ENCODE measurements at places on chromosomes 5 and 9.

DNA sequence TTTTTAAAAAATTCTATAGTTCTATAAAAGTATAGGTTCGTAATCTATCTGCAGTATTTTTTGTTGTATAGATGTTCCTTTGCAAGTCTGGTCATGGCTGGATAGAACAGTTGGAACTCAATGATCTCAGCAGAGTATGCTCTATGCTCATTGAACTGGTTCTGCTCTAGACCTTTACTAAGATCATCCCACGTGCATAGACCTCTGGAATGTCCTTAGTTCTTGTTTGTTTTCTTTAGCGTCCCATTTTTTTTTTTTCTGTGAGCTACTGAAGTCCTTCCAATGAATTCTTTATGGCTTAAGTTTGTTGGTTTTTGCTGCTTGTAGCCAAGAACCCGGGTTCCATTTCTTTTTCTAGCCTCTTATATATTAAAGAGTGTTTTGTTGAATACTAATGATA is 3.5 kb downstream of the TMEM38B start:
- no peak for DNase-seq

DNA sequence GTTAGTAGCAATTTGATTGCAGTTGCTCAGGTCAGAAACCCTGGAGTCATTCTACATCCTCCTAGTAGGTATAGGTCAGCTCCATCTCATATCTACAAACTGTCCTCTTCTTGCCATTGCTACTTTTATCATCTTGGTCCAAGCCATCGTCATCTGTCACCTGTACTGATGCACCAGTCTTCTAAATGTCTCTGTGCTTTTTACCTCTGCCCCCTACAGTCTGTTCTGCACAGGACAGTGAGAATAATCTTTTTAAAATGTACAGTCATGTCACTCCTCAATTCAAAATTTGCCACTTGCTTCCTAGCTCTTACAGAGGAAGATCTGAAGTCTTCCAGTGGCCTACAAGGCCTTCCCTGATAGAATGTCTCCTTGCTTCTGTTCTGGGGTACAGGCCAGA is 6.8 kb downstream of the NNT start:
- DNase-seq: no peak

DNA sequence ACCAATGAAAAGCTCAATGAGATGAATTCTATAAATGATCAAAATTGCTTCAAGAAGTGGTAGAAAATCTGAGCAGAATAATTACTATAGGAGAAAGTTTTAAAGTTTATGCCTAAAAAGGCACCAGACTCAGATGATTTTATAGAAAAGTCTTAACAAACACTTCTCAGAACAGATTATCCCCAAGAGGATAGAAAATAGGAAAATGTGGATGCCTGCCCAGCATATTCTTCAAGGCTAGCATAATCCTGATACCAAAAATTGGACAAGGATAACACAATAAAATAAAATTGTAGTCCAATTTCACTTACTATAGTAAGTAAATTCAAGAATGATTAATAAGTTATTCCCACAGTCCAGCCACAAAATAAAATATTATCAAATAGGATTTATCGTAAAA is 397.0 kb downstream of the NR2F1-AS1 start:
- DNase-seq: no peak

DNA sequence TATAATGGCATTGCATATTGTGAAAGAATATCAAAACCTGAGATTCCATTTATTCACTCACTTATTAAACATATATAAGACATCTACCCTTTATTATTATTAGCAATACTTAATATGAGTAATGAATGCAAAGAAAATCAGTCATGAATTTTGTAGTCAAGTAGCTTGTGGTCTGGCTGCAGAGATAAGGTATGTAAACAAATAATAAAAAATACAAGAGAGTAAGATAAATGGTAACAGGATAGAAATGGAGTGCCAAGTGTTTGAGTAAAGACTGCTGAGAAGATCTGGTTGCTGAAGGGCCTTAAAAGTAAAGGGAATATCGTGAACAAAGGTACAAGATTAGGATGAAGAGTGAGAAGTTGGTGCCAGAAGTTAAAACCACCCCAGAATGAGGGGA is 18.4 kb downstream of the TRIM32 start:
- DNase-seq: no peak

DNA sequence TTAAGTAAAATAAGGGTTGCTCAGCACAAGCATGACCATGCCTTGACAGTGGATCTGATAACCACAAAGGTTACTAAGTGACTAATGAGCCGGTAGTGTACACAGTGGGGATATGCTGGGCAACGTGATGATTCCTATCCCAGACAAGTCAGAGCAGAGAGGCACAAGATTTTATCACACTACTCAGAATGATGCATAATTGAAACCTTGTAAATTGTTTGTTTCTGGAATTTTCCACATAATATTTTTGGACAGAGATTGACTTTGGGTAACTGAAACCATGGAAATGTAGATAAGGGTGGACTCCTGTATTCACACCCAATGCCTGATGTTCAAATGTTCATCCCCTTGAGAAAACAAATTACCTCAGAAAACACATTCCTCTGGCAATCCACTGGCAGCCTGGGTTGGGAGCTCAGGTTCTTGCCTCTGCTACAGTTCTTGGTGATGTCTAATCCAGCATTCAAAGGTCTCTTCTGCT is 16.2 kb upstream of the ERAP1 start:
- no peak for DNase-seq

DNA sequence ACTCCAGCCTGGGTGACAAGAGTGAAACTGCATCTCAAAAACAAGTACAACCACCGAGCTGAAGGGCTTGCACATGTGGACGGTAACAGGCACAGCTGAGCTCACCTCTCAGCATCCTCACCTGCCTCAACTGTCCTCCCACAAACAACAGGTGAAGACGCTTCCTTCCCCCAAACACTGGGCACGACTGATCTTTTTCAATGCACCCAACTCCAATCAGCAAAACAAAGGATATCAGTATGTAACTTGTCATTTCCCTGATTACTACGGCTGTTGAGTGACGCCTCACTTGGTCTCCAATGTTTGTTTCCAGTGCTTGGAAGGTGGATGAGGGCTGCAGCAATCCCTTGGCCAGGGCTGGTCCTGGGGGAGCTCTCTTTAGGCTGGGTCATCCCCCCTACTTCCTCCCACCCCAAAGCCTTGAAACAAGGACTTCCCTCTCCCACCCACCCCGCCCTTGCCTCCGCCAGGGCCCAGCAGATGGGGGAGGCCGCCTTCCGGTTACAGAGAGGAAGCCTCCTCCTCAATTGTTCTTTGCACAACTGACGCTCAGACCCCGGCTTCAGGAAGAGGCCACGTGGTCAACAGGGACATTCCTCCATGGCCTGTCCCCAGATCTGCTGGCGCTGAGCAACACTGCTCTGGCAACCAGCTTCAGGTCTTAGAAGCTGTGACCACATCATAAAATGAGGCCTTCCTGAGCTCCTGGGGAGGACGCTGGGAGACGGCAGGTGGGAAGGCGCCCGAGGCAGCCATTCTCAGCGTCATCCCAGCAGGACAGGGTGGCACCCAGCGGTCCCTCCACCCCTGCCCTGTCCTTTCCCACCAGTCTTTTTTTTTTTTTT is 5.9 kb downstream of the FAM78A start:
- no peak for DNase-seq

- no peak for DNase-seq
Measured at GRCh38 chr5:129461711-129462332, 1.7 kb downstream of the ADAMTS19 start.

- DNase-seq: no peak
Measured at GRCh38 chr9:16241231-16241630, 629.2 kb downstream of the BNC2 start.

GRCh38 chr5:18675041-18675440 is 1040.8 kb downstream of the TAF11L14 start:
- DNase-seq: no peak

DNA sequence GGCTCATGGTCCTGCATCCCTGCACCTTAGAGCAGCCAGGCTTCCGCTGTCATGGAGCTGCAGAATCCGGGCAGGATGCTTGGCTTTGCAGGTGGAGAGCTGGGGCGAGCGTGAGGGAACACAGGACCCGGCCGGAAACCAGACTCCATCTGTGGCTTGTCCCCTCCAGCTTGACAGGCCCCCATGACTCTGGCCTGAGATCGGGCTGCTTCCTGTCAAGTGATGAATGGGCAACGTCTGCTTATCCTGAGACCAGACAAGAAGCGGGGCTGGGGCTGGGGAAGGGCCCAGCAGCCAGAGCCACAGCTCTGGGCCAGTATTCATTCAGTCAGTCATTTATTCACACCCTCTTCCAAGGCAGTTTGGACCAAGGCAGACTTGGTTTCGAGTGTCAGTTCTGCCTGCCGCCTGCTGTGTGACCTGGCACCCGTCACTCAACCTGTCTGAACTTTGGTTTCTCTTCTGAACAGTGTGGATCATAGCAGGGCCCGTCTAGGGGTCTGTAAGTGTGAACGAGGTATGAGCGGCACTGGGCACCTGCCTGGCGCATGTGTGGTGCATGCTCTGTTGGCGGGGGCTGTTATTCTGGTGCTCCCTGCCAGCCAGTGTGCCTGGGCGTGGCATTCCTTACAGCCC is 37.5 kb downstream of the NEK6 start:
- no peak for DNase-seq

GRCh38 chr9:71977003-71977402 is 65.6 kb downstream of the C9orf85 start:
- no peak for DNase-seq

- DNase-seq: no peak
Measured at GRCh38 chr9:122190597-122191381, 31.1 kb downstream of the MORN5 start.

DNA sequence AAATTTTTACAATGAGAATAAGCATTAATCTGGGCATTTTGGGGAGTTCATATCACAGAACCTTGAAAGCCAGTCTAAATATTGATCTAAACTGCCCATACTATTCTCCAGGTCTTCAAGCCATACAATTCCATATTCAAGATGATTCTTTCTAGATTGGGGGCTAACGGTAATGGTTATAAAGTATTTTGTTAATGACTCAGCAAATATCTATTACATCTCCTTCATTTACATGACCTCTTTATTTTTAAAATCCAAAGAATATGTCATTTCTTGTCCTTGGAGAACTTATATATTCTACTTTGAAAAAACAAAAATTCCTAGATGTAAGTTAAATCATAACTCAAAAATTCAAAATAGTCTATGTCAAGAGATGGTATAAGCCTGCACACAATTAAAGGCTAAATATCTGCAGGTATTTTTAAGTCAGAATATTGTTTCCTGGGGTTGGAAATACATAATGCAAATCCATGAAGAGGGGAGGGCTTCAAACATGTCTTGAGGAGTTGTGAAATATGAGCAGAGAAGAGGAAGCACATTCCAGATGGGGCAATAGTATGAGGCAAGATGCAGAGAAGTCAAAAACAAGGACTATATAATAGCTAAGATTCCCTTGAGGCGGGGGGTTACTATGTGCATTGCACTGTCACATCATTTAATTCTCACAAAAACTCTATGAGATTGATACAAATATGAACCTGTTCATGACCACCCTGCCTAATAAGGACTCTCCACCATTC is 526.4 kb downstream of the NR2F1-AS1 start:
- no peak for DNase-seq

DNA sequence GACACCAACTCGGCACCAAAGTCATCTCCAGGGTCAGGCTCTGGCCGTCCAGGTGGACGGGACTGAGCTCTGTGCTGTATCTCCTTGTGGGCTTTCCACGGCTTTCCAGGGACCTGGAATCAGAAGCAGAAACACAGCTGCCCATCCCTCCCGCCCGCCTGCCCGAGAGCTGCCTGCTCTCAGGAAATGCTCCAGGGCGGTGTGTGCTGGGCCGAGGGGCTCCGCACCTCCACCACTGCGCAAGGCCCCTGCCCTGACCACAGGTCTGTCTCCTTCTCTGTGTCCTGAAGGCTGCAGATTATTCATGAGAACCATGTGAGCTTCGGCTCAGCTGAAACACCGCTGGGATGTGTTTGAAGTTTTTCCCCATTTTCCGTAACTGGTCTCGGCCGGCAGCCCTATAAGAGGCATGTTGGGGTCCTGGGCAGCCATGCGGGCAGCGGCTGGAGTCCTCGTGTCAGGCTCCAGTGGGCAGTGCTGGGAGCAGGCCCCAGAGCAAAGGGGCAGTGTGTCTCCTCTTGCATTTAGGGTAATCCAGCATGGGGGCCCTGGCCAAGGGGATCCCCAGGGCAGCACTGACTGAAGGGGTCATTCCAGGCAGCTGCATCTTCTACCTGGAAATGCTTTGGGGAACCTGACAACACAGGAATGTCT is 22.8 kb downstream of the NKD2 start:
- no peak for DNase-seq

DNA sequence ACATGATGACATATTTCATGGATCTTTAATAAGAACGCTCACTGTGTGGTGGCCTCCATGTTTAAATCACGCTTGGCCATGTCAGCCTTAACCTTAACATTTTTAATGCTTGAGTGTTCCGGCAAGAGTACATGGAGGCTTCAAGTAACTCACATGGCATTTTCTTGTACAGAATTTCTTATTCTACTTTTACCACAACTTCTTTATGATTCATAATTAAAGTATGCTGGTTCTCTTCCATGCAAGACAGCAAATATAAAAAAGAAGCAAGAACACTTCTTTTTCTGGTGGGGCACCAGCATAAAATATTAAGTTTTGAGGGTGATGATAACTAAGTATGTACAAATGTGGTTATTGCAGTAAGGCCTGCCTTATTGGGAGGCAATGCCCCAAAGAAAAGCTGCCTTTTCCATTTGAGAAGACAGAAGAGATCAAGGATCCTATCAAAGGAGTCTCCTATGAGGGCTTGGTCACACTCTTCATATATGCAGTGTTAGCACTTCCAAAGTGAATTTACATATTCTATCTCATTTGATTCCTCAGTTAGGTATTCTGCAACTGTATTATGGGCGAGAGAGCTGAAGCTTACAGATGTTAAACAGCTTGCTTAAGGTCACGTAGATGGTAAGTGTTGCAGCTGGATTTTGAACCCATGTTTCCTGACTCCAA is 382.7 kb upstream of the MEF2C start:
- DNase-seq: no peak

GRCh38 chr5:30932273-30933017 is 261.0 kb upstream of the CDH6 start:
- DNase-seq: no peak

- no peak for DNase-seq
Measured at GRCh38 chr9:127182901-127183746, 60.7 kb upstream of the ANGPTL2 start.

DNA sequence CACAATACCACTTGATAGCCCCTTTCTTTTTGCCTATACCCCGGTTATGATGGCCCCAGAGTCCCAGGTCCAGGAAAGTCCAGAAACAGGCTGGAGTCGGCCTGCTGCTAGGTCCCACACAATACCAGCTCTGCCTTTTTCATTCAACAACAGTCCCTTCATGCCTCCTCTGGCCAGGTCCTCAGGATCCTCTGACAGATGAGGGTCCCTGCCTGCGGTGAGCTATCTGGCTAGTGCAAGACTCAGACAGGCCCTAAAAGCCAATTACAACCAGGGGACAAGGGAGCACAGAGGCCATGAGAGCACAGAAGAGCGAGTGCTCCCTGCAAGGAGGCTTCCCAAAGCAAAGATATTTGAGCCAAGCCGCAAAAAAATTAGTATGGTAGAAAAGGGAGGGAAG is 84.8 kb upstream of the ZBTB43 start:
- DNase-seq: no peak

Data from cortex of kidney (tissue), 1 donor.